ENCODE measurements at places on chromosomes 1 and 21.

- no peak for DNase-seq
Observed at GRCh38 chr1:80759354-80759753, 1041.4 kb upstream of the ADGRL2 start.

GRCh38 chr1:52814465-52814864 lies 28.1 kb upstream of the ZYG11A start:
- DNase-seq = no peak

- DNase-seq = no peak
Observed at GRCh38 chr21:44932408-44933181, 7.2 kb upstream of the SLX9 start.

DNA sequence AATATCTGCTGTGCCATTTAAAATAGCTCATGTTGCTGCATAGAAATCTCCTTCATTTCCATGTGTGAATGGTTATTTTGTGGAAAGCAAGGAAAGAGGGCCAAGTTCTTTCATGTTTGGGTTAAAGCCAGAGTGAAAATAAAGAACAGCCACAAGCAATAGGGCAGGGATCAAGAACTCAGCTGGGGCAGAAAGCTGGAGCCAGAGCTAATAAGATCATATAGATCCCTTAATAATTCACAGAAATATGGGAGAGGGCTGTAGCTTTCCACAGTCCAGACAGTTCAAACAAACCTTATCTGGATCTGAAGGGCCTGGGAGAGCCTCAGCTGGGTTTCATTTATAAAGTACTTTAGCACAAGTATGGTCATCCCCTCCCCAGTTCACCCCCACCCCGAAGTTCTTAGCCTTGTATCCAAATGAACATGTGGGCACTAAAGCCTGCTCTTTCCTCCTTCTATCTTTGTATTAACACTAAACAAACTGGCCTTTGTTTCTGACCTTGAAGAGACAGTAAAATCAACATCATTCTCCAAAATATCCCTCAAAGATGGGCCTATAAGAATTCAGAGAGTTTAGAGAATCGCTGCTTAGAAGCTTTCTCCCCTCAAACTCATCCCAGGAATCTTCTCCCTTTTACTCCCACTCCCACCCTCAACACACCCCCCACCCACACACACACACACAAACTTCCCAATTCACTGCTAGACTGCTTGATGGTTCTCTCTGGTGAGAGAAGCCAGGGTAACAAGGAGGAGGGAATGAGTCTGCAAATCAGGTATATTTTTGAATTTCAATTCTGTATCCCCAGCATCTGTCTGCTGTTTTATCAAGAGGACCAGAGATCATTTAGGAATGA lies 41.7 kb downstream of the UTP25 start:
- DNase-seq = no peak

DNA sequence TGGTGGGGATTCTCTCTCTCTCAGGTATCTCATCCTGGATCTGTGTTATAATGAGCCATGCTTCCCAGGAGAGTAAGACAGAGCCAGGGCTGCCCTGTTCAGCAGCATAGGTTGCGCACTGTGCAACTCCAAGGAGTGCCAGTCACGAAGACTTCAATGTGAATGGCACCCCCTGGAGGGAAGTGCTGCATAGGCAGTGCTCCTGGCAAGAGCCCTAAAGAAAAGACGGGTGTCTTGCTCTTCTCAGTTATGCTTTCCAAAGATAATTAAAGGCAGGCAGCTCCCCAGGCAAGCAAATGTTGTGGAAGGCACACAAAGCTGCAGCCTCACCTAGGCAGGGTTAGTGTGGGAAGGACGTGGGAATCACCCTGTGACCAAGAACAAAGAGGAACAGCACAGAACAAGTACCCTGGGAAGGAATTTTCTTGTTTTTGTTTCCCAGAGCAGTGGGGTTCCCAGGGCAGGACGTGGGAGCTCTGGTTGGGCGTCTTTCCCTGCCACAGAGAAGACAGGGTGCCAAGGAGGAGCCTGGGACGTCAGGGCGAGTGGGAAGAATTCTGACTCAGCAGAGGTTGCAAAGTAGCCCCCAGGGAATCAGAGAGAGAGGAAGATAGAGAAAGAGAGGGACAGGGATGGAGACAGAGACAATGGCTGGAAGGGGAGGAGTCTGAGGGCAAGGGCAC lies 120.9 kb downstream of the KCNN3 start:
- no peak for DNase-seq

- no peak for DNase-seq
Observed at GRCh38 chr1:6343506-6344405, 49.8 kb downstream of the ACOT7 start.

GRCh38 chr21:44763050-44763378 lies 38.6 kb downstream of the UBE2G2 start:
- no peak for DNase-seq

DNA sequence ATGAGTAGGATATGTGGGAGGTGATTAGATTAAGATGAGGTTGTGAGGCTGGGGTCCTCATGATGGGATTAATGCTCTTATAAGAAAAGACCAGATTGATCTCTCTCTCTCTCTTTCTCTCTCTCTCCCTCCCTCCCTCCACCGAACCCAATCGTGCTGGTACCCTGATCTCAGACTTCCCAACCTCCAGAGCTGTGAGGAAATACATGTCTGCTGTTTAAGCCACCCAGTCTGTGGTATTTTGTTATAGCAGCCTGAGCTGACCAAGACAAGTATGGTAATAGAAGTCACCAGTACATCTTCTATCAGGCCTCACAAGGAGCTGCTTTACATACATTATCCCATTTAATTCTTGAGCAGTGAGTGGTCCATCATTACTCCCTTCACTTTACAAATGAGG lies 149.8 kb downstream of the RUNX1 start:
- DNase-seq = no peak

DNA sequence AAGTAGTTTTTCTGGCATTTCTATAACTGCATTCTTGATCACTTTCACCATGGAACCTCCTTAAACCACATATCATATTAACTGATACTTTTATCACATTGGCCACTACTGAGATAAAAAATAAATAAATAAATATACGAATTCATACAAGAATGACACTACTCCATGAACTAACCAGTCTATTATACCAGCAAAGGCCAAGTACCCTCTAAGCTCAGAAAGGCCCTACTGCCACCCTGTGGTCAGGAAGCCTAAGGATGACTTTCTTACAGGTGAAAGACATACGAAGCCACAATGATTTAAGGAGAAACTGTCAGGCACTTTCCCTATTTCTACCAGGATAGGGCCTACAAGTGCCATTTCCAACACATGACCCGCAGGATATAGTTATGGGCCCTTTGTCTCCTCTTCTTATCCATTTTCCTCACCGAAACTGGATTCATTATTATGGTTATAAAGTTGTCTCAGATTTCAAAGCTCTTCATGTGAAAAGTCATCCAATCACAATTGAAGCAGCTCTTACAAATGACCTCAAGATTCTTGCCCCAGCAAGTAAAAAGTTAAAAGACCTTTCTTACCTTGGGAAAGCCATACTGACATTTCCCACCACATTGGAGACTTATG lies 23.9 kb downstream of the DNAJC8 start:
- DNase-seq = no peak

- no peak for DNase-seq
Observed at GRCh38 chr1:3061981-3062615, 6.9 kb upstream of the PRDM16 start.

DNA sequence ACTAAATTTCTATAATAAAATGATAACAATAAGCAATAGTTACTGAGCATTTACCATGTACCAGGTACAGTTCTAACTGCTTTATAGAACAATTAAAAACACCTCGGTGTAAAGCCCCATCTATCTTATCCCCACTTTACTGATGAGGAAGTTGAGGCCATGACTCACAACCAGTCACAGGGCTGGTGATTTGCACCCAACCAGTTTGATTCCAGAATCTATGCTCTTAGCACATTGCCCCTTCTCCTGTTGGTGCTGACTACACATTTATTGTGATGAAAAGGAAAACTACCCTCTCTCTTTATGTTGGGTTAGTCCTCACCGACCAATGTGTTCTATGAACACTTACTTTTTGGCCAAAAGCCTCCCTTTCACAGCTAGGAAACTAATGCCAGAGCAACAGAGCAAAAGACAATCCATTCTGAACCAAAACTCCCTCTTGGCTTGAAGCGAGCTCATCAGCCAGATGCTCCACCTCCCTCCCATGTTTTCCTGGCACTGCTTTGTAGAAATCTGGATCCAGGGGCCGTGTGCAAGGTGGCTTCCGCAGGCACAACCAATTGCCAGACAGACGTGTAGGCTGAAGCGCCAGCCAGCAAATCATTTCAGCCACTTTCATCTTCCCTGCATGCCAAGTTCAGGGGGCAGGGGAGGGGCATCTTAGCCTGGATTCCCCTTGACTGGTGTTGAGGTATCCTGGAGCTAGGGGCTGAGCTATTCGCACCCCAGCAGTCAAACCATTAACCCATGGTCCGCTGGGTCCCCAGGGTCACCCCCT lies 32.0 kb upstream of the SLC30A1 start:
- DNase-seq = no peak

- DNase-seq = no peak
Observed at GRCh38 chr1:18941221-18942141, 15.0 kb downstream of the IFFO2 start.

DNA sequence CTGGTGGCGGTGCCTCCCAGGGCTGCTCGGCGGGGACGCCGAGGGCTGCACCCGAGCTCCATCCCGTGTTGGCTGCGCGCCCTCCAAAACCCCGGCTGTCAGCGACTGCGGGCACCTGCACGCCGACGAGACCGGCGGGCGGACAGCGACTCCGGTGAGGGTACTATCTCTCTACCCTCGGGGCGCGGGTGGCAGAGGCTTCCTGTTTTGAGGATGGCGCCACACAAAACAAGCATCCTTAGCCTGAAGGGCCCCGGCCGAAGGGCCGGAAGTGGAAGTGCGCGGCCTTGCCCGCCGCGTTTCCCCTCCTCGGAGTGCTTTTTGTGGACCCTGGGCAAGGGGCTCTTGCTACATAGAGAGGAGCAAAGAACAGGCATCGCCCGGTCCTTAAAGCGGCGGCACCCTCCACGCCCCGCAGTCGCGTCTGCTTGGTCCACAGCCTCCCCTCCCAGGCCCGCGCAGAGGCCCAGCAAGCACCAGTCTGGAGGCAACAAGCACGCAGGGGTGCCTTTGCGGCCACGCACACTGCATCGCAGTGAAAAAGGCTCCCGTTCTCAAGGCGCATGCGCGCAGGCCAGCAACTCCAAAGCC lies 561 bp upstream of the COQ8A start:
- peak; percentile 94 for DNase-seq

GRCh38 chr1:116971258-116971860 lies 30.2 kb upstream of the CD101 start:
- DNase-seq = peak; percentile 10

GRCh38 chr1:65092691-65093090 lies 55.3 kb upstream of the AK4 start:
- no peak for DNase-seq

GRCh38 chr1:36608272-36608671 lies 125.6 kb upstream of the CSF3R start:
- no peak for DNase-seq

- no peak for DNase-seq
Observed at GRCh38 chr1:11142618-11143391, 43.1 kb upstream of the EXOSC10 start.

GRCh38 chr1:196590012-196590708 lies 18.1 kb downstream of the KCNT2 start:
- DNase-seq = no peak

DNA sequence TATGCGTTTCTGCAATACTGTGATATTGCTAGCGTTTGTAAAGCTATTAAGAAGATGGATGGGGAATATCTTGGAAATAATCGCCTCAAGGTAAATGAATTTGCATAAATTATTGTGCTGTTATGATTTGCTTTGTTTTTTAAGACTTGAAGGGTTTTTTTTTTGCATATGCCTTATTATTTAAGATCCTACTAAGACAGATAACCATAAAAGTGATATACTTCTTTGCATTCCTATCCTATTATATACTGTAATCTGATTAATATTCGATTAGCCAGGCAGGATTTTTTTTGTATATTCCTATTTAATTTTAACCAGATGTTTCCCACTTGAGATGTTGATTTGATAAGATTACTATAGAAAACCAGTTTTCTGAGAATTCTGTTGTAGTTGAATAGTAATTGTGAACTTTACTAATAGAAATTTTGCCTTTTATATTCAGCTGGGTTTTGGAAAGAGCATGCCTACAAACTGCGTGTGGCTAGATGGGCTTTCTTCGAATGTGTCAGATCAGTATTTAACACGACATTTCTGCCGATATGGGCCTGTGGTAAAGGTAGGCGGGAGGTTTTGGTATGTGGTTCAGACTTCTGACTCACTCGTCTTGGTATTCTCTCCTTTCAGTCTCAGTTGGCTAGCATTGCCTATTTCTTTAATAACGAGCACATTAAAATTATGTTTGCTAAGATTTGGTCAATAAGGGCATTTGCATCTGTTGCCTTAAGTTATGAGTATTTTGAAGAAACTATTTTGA lies 56.8 kb downstream of the ZBTB17 start:
- DNase-seq = no peak

DNA sequence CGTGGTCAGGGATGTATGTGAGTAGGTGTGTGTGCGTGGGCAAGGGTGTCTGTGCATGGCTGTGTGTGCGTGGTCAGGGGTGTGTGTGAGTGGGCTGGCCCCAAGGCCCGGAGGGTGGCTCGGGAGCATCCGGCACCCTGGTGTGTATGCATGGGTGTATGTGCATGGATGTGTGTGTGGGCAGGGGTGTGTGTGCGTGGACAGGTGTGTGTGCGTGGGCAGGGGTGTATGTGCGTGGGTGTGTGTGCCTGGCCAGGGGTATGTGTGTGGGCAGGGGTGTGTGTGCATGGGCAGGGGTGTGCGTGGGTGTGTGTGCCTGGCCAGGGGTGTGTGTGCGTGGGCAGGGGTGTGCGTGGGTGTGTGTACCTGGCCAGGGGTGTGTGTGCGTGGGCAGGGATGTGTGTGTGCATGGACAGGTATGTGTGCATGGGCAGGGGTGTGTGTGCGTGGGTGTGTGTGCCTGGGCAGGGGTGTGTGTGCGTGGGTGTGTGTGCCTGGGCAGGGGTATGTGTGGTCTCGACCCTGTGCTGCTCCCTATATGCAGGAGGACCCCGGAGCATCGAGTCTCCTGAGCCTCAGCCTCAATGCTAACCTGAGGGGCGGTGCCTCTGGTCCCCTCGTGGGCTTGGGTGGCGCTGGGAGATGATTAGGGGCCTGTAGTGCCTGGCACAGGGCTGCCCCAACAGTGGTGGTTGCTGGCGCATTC lies 16.3 kb downstream of the ARHGEF16 start:
- DNase-seq = no peak

- DNase-seq = no peak
Observed at GRCh38 chr1:60942896-60943638, 139.3 kb upstream of the NFIA start.

All from esophagus muscularis mucosa (tissue), 4 donors.